Stimulated activated CD4-positive, alpha-beta T cell treated with anti-CD3 and anti-CD28 coated beads, TNF-alpha, amount 100 ng/mL, for 24 hours (primary cell): ENCODE measurements at places on chromosomes 6 and 20.

GRCh38 chr6:90870561-90870960 is 283.7 kb upstream of the MAP3K7 start:
- DNase-seq = no peak

GRCh38 chr6:151524059-151524458 is 30.2 kb downstream of the CCDC170 start:
- no peak for DNase-seq

DNA sequence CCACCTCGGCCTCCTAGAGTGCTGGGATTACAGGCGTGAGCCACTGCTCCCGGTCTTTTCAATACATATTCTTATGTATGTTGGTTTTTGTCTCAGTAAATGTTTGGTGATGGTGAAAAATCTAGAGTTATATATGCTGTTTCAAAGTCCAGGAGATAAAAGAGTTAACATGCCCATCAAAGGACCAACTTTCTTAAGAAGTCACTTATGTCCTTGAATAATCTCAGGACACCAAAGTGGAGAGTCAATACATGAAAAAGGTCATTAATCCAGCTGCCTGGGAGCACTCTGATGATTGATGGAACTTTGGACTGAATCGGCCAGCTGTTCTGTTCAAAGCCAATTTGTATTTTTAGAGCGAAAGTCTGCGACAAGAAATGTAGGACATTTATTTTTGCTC is 59.8 kb upstream of the HDAC2 start:
- DNase-seq = no peak

GRCh38 chr6:149012040-149012545 is 265.3 kb downstream of the UST start:
- DNase-seq = no peak

DNA sequence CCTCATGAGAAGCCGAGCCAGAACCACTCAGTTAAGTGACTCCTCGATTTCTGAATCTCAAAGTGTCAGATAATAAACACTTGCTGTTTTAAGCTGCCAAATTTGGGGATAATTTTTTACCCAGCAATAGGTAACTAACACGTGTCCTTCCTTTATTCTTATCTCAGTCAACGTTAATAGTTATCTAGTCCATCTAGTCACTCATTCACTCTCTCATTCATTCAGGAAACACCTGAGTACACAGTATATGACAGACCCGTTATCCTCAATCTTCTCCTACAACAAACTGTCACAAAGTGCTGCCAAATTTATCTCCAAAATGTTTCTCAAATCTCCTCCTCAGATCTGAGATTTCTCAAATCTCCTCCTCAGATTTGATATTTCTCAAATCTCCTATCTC is 13.1 kb downstream of the FAM184A start:
- no peak for DNase-seq

- DNase-seq = no peak
Observed at GRCh38 chr20:57061051-57061900, 205.2 kb downstream of the BMP7 start.

GRCh38 chr6:35018182-35018519 is 123.0 kb downstream of the TCP11 start:
- no peak for DNase-seq

GRCh38 chr20:9578594-9578993 is 64.2 kb downstream of the LAMP5 start:
- no peak for DNase-seq

GRCh38 chr20:57908226-57908625 is 198.4 kb upstream of the PMEPA1 start:
- no peak for DNase-seq

DNA sequence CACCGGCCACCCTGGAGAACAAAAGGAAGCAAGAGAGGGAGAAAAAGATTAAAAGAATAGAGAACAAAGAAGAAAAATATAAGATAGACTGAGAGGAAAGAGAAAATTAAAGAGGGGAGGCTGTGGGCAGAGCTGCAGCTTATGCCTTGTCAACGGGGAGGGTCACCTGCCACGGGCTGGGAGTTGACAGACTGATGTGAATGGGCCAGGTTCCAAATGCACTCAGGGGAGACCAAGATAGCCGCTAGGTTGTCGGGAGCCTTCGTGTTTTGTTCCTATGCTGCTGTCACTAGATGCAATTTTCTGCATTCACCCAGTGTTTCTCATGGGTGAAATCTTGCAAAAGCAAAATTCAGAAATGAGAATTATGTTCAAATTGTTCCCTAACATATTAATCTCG is 119.6 kb upstream of the MTHFD1L start:
- no peak for DNase-seq

- no peak for DNase-seq
Observed at GRCh38 chr20:7022597-7022996, 255.1 kb downstream of the BMP2 start.

DNA sequence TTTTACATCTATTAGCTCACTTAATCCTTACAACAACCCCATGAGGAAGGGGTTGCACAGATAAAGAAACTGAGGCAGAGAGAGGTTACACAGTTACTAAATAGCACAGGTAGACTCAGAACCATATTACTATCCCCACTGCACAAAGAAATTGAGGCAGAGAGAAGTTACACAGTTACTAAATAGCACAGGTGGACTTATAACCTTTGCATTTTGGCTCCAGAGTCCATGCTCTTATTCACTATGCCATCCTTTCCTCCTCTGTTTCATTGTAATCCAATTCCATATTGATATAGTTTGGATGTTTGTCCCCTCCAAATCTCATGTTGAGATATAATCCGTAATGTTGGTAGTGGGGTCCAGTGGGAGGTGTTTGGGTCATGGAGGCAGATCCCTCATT is 3.5 kb downstream of the TDP2 start:
- DNase-seq = no peak

DNA sequence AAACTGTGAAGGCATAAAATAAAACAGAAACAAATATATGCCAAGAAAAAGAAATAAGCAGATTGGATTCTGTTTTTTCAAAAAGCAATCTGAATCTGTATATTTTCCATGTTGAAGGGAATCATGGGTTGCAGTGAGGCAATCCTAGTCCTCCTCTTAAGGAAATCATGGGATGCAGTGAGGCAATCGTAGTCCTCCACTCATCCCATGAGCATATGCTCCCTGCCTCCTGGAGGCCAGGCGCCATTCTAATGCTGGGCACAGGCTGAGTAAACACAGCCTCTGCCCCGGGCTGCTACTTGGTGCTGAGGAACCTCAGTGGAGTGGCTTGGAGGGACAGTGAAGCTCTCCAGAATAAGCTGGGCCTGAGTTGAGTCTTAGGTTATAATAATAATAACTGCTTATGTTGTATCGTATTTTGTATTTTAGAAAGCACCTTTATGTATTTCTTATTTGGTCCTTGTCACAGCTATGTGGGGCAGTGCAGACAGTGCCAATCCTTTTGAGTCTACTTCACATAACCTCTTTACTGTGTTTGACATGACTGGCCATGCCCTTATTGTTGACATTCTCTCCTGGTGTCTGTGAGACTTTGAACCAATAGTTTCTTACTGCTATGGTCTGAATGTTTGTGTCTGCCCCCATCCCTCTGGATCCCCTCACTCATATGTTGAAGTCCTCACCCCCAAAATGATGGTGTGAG is 56.6 kb upstream of the CITED2 start:
- DNase-seq = no peak

- DNase-seq = no peak
Observed at GRCh38 chr6:145428706-145429105, 306.6 kb downstream of the EPM2A start.

- no peak for DNase-seq
Observed at GRCh38 chr20:42083280-42083679, 465.1 kb upstream of the CHD6 start.

GRCh38 chr20:25579081-25579770 is 6.1 kb downstream of the NINL start:
- no peak for DNase-seq

GRCh38 chr6:120938164-120938875 is 396.0 kb downstream of the TBC1D32 start:
- DNase-seq = no peak

- DNase-seq = no peak
Observed at GRCh38 chr6:112683926-112684325, 336.8 kb downstream of the RFPL4B start.

GRCh38 chr6:21438986-21439352 is 154.6 kb upstream of the SOX4 start:
- DNase-seq = no peak

- DNase-seq = no peak
Observed at GRCh38 chr6:19369785-19370184, 467.4 kb upstream of the ID4 start.
